Hepatic stellate cell (primary cell): ENCODE measurements at places on chromosomes 2 and 18.
A peak's percentile ranks its signal among the peaks of the same experiment; 100 is the strongest.

DNA sequence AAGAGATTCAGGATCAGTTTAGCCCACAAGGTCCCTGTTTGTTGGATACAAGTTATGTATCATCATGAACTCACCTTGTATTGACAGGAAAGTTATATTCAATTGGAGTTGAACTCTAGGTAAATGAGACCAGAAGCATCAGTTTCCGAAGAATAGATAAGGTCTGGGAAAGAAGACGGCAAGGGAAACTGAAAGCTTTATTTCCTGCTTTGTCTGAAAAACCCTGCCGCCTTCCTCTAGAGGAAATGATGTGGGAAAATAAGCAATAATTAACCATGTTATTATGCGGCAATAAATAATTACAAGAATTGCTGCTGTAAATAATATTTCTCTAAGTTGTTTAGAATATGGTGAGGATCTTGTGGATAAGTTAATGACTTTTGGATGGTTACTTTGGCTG, 32.0 kb downstream of the LPIN1 start:
- DNase-seq = no peak

- no peak for DNase-seq
Measured at GRCh38 chr2:122706757-122707223, 951.3 kb downstream of the TSN start.

GRCh38 chr2:74850496-74851190, 16.7 kb downstream of the HK2 start:
- no peak for DNase-seq

- DNase-seq = no peak
Measured at GRCh38 chr2:70827388-70827787, 7.0 kb upstream of the CLEC4F start.

GRCh38 chr2:227473122-227473461, 1.1 kb downstream of the AGFG1 start:
- no peak for DNase-seq

GRCh38 chr18:36211612-36212065, 24.3 kb downstream of the MOCOS start:
- DNase-seq = no peak

- no peak for DNase-seq
Measured at GRCh38 chr2:2192091-2192955, 138.8 kb downstream of the MYT1L start.

DNA sequence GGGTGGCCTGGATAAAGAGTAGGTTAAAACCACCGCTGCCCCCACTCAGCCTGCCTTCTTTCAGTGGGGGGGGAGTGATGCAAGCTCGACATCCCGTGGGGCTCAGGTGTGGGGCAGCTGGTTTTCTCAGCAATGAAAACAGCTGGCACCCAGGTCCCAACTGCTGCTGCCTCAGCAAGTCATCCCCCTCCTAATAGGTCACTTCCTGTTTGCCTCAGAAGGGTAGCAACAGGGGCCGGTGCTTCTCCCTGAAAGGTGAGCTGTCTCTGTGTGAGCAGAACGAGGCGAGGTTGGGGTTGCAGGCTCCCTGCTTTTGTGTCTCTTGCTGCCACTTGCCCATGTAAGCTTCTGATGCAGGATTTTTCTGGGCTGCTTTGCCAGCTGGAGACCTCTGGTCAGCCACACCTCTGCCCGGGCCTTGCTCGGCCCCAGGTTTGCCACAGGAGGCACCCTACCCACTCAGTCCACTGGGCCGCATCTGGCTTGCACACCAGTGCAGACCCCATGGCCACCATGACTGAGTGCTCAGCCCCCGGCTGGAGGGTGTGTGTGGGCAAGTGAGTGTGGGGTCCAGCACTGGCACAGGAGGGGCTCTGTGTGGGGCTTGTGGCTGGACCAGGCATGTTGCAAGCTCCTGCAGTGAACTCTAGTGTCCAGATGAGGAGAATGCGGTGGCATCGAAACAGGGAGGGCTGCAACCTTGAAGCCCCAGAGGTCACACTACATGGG, 11.5 kb upstream of the ASB1 start:
- no peak for DNase-seq

DNA sequence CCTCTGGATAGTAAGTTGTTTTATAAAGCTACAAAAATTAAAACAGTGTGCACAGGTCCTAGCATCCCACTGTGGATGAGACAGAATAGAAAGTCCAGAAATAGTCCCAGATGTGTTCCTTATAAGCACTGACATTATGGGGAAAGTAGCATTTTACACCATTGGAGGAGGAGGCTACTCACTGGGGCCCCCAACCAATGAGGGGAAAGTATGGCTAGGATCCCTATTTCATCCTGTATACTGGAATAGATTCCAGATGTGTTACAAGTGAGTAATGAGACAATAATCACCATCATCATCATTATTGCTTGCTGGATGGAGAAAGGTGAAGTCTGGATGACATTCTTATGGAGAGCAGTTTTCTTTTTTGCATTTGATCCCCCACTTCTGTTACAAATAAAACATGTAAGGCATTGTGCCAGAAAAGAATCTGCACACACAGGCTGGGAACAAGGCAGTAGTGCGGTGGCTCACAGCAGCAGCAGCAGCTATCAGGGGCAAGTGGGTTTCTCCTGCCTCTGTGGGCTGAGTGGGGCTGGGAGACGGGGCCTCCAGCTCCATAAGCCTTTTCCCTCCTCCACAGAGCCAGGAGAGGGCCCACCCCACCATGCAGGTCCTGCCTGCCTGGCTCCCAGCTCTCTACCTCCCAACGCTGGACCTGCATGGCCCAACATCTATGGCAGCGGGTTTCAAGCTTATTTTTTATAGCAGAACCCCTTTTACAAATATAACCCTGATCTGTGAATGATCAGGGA, 5.0 kb downstream of the ARID5A start:
- DNase-seq = no peak

DNA sequence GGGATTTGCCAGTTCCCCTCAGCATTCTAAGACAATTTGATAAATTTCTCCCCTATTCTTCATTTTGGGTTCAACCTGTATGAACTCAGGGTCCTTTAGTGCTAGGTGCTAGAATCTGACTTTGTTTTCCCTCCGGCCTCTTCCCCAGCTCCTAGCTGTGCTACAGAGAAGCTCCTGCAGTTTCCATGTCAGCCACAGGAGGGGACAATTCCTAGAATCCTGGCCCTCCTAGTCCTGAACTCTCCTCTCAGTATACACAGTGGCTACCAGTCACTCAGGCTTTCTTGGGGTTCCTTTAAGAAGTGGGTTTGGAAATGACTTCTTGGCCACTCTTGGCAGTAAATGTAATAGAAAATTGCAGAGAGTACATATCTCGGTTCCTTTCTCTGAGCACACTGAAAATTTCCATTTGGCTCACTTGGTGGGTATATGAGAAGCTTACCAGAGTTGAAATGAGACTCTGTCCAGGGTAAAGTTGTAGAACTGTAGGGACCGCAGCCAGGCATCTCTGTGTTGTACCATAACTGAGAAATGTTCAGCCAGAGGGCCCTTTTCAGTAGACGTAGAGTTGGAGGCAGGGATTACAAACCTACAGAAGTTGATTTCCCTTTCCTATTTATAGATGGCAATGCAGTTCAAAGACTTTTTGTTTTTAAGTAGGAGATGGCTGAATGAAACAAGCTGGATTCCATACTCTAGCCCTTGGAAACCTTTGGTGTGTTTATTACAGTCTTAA, 5.0 kb upstream of the CHST10 start:
- peak; percentile 78 for DNase-seq

DNA sequence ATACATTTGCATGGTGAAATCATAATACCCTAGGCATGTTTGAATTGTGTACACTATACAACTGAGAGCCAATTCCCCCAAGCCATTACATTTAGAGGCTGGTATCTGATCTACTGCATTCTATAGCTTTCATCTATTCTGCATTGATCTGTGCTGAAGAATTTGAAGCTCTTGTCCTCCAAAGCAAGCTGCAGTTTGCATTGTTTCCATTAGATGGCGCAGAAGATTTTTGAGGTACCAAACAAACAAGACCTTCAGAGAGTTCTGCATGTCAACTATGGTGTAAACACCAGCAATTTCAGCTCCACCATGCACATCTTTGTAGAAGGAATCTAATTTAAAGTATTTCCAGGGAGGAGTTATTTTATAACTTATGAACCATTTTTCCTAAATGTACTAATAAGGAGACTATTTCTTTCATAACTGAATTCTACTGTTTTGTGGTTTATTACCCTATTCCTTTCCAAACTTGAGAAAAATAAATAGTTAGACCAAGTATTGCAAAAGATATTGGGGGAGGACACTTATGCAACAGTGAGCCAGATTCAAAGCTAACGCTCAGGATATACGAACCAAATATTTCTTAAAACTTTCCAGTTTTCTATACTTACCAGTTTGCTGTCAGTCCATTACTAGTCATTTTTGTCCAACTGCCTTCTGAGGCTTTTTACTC, 761.8 kb upstream of the ACVR2A start:
- DNase-seq = peak; percentile 21

GRCh38 chr18:7562491-7562890, 4.6 kb upstream of the PTPRM start:
- DNase-seq = no peak

DNA sequence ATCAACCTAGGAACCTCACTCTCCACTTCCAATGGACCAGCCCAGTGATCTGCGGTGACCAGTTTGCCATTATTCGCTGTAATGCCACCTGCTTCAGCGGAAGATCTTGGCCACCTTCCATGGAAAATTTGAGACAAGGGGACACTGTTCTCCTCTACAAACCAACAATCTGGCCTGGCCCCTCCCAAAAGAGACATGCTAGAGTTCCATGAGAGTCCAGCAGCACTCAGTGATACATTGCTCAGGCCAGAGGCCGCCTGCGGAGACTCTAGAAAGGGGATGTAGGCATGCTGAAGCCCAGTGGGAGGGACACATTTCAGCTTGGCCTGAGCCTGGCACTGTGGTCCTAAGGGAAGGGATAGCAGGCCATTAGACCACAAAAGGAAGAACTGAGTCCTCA, 58.3 kb downstream of the COL6A3 start:
- no peak for DNase-seq

- no peak for DNase-seq
Measured at GRCh38 chr2:212919238-212919637, 232.2 kb downstream of the IKZF2 start.

- no peak for DNase-seq
Measured at GRCh38 chr18:9418047-9418690, 57.1 kb upstream of the RALBP1 start.

DNA sequence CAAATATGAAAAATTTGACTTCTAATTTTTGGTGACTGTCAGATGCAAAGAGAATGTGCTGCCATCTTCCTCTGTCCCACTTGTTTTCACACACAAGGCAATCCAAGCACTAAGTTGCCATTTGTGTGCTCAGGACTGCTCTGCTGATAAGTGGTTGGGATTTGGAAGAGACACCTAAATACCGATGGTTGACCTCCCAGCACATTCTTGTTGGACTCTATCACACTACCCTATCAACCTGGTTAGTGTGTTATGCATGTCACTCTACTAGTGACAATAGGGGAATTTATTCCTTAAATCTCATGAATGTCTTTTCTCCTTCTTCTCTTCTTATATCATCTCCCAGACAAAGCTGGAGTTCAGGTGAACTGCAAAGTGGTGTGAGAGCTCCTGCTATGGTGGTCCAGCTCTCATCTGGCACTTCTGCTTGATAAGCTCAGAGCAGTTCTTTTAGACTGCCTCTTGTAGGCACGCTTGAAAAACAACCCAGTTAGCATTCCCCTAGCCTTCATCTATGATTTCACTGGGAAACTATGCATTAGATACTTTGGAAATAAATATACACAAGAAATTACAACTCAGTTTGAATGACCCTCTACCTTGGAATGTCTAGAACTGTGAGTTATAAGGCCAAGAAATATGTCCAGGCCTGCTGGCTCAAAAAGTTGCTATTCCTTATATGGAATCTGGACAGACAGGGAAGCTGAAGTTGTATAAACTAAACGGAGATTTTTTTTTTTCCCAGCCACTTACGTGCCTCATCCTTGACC, 404.8 kb downstream of the MEIS1 start:
- DNase-seq = peak; percentile 63

- DNase-seq = no peak
Measured at GRCh38 chr2:15346624-15347023, 214.5 kb downstream of the NBAS start.

DNA sequence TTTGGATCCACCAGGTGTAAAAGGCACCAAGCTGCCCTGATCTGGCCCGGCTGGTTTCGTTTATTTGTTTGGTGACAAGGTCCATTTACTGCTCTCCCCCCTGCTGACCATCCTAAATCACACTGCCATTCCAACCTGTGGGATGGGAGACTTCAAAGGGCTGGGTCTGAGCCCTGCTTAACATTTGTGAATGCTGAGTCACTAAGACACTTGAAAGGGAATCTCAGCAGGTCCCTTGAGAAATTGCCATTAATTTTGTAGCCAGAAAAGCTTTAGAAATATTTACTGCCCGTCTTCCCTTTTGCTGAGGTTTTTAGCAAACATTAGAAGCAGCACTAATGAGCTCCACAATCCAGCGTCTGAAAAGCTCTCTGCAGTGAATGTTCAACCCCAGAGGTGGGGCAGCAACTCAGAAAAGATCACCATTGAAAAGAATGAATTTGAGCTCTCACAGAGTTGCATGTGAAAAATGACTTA, 133.8 kb downstream of the ARL4C start:
- DNase-seq = no peak

DNA sequence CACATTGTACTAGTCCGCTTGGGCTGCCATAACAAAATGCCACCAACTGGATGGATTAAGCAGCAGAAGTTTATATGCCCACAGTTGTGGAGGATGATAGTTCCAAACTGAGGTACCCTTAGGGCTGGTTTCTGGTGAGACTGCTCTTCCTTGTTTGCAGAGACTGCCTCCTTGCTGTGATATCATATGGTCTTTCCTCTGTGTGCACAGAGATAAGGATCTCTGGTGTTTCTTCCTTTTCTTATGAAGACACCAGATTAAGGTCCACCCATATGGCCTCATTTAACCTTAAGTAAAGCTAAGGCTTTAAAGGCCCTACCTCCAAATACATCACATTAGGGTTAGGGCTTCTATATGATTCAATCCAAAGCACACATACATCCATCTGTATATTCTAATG, 738.2 kb upstream of the GCFC2 start:
- DNase-seq = no peak

DNA sequence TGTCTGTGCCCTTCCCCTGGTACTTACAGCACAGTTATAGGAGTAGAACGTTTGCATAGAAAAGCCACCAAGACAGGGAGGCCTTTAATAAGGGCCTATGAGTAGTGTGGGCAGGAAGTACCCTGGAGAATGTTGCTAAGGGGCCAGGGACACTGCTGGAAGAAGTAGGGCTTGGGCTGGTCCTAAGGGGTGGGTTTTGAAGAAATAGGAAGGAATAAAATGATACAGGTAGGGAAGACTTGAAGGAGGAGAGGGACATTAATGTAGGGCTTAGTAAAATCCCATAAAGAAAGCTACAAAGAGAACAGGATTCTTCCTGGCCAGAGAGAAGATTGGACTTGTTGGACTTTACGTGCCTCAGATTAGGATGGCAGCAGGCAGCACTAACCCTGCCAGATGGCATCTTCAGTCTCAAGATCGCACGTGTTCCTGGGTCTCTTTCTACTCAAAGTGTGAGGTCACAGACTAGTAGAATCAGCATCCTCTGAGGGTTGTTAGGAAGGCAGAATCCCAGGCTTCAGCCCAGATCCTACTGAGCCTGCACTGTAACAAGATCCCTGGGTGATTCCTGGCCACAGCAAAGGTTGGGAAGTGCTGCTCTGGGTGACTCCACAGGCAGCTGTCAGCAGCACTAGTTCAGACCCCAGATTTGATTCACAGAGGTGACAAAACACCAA, 39.2 kb downstream of the EPAS1 start:
- no peak for DNase-seq

- peak; percentile 40 for DNase-seq
Measured at GRCh38 chr2:239274391-239275043, 126.3 kb downstream of the HDAC4 start.

GRCh38 chr2:9095690-9096089, 92.2 kb upstream of the MBOAT2 start:
- peak; percentile 68 for DNase-seq
